T follicular helper cell (primary cell): ENCODE measurements at places on chromosomes 1 and 21.

DNA sequence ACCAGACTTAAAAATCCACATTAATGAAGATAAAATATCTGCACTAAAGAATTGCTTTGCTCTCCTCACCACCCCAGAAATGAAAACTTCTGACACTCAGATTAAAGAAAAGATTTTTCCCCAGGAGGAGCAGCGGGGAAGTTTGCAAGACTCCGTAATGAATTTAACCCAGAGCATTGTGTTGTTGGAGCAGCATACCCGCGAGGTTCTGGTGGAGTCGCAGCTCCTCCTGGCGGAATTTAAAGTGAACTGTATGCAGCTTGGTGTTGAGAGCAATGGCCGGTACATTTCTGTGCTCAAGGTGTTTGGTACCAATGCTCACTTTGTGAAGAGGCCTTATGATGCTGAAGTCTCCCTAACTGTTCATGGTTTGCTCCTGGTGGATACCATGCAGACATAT, 46.4 kb downstream of the VPS13D start:
- no peak for DNase-seq

DNA sequence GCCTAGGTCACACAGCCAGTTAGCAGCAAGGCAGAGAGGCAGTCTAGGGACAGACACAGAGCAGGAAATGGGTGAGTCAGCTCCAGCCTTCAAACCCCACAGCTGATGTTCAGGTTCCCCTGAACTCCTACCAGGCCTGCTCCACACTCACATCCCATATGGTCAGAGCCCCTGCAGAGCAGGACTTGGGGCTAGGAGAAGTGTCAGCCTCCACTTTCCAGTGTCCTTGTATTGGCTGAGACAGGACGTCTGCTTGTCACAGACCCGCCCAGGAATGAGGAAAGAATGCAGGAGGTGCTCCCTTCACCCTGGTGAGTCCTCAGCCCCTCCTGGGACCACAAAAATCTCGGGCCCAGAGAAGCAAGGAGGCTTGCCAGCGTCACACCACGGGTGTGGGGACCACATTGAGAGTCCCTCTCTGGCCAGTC, 92.5 kb downstream of the LACTBL1 start:
- DNase-seq: no peak

DNA sequence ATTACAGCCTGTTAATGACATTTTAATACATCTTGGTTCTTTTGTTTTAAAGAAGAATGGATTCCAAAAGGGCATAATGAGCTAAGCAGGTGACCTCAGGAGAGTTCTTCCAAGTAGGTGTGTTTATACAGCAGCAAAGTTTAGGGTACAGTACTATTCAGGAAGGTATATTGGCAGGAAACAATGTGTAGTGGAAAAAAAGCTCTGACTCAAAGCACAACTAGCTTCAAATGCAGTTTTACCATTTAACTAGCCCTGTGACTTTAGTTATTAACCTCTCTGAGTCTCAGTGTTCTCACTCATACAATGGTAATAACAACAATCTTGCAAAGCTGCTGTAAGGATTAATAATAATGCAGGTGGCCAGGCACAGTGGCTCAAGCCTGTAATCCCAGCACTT, 29.9 kb downstream of the FAF1 start:
- DNase-seq: no peak

GRCh38 chr1:201890223-201890622, 1.5 kb downstream of the SHISA4 start:
- DNase-seq: no peak

DNA sequence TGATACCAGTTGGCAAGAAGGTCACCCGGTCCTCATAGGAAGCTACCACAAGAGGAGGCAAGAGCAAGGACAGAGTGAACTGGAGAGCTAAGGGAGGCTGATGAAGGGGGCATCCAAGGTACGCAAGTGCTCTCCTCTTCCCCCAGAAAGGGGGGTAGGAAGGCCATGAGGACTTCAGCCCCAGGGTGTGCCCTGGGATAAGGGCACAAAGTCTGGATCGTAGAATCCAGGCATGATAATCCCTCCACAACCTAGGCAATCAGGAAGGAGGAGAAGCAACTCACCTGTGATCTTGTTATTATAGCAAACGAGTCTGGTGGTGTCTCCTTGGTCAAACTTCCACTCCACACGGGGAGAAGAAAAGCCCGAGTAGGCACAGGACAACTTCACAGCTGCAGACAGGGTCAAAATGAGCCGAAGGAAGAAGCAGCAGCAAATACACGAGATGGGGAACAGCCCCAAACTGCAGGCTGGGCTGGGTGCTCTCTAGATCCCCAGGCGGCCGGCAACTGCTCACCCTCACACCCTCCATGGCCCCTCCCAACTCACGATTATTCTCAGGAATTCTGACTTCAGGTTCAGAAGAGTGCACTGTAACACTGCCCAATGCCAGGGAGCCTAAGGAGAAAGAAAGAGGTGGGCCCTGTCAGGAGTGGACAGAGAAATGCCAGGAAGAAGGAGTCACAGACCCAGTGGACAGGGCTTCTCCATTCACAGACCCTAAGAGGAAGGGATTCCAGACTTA, 20.0 kb downstream of the F11R start:
- DNase-seq: no peak

GRCh38 chr1:199862047-199862446, 165.5 kb upstream of the NR5A2 start:
- DNase-seq: no peak
